ENCODE measurements at places on chromosomes 16 and 17.

GRCh38 chr17:28926786-28927185, 23.9 kb upstream of the DHRS13 start:
- DNase-seq = no peak

- no peak for DNase-seq
These were observed 21.4 kb downstream of the TNFRSF13B start for GRCh38 chr17:16950488-16950887.

DNA sequence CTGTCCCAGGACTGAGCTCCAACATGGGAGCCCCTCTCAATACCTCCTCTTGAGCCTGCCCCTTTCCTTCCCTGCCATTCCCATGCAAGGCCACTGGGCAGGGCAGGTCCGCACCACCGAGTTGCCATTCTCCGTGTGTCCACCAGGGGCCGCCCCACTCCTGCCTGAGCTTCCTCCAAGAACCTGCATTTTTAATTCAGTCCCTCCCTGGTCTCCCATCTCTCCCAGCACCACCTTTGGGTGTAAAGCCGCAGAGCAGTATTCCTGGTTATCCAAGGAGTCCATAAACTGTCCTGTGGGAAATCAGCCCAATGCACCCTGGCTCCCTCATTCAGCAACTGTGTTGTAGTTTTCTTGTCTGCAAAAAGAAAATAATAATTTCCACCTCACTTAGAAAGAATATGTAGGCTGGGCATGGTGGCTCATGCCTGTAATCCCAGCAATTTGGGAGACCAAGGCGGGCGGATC, 15.9 kb upstream of the ANKRD40CL start:
- peak; percentile 89 for DNase-seq

- DNase-seq = no peak
These were observed 16.2 kb upstream of the HNF1B start for GRCh38 chr17:37761059-37761458.

- no peak for DNase-seq
These were observed 231.2 kb downstream of the PRKCA start for GRCh38 chr17:66533572-66533971.

- DNase-seq = peak; percentile 95
These were observed 217.8 kb upstream of the GSE1 start for GRCh38 chr16:85395207-85395912.

DNA sequence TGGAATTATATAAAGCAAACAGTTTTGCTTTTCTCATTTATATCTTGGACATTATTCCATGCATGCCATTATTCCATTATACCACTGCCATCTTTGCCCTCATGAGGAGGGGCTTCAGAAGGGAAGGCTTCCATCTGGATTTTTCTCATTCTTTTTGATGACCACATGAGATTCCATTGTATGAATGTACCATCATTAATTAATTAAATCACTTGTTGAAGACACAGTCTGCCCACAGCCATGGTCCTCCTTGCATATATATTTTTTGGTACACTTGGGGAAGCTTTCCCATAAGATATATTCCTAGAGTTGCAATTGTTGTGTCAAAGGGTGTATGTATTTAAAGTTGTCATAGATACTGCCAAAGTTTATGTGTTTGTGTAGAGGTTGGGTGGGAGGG, 7.1 kb downstream of the ARL4D start:
- DNase-seq = no peak

DNA sequence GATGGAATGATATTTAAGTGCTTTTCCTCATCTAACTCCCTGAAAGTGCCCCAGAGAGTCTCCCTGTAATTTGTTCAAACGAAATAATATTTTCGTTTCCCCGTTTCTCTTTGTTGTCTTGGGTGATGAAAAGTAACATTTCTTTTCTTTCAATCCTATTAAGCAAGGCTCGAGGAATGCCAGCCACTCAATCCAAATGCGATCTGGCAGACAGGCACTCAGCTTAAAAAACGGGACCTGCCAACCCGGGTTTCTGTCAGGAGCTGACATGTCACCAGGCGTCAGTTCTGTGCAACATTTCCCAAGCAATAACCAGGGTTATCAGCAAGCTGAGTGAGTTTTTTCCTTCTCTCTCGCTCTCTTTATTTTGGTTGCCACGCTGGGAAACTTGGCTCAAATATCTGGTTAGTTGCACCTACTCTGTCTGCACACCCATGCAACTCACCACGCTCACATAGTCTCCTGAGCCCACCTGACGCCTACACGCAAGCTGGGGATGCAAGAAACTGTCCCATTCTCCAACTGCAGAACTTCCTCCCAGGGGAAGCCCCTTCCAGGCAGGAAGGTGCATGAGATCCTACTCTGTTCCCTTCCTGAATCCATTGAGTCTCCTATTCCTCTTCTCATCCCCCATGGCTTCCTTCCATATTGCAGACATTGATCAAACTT, 208.2 kb downstream of the C16orf78 start:
- DNase-seq = no peak

GRCh38 chr17:75240394-75241142, 20.8 kb downstream of the GGA3 start:
- DNase-seq = peak; percentile 59

- peak; percentile 41 for DNase-seq
These were observed 20.4 kb upstream of the MRPS23 start for GRCh38 chr17:57870283-57870635.

- DNase-seq = no peak
These were observed 49.0 kb upstream of the ENPP7 start for GRCh38 chr17:79681628-79682261.

- no peak for DNase-seq
These were observed 114.1 kb downstream of the C16orf78 start for GRCh38 chr16:49487746-49488145.

GRCh38 chr17:2844416-2844815, 48.2 kb downstream of the RAP1GAP2 start:
- peak; percentile 95 for DNase-seq

- DNase-seq = no peak
These were observed 77.5 kb downstream of the SYCE1L start for GRCh38 chr16:77276661-77277060.

DNA sequence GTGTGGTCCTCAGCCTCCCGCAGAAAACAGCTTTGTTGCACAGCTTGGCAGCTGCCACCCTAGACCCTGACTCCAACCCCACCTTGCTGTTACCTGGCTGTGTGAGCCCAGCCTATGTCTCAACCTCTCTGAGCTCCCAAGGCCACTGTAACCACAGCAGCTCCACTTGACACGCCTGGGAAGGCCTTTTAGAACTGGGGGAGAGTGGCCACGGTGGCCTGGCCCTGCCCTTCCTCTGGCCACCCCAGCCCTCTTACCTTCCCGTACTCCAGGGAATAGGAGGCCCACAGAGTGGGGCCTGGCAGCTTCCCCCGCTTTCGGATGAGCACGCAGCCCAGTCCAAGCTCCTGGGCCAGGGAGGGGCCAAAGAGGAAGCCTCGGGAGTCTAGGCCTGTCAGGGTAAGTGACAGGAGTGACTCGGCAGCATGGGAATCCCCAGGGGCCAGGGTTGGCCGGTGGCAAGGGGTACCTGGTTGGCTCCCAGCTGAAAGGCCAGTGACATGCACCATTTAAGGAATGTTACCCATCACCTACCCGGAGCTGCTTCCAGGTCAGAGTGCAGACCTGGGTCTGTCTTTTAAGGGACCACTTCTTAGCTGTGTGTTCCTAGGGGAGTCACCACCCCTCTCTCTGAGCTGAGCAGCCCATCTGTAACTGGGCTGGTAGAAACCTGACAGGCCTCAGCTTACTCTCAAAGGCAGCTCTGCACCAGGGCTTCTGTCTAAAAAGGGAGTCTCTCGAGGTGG, 1.4 kb downstream of the APRT start:
- peak; percentile 30 for DNase-seq

DNA sequence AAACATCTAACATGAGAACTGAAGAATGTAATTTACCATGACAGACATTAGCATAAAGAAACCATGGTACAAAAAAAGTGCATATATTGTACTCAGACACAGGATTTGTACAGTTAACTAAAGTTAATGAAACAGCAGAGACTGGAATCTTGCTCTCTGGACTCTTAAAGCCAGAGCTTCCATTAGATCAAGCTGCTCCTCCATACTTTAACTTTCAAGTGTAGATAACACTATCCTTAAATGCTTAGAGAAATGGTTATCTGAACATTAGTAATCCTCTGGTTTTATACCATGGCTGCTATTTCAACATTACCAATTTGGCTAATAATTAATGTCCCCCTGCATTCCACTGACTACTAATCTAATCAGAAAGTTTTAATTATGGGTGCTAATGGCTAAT, 3.1 kb downstream of the NUDT21 start:
- DNase-seq = no peak

DNA sequence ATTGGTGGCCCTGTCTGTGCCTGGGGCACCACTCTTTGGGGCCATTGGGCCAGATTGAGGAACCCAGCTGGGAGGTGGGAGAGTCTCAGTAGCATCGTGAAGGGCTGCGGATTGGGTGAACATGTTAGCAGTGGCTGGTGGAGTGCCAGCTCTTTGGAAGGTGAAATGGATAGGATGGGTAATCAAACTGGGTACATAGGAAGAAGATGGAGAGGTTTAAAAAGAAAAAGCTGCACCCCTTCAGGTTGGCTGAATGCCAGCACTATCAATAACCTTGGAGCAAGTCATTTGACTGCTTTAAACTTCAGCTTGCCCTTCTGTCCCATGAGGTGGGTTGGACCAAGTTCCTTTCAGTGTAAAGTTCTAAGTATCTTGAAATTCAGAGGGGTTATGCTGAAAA, 95.0 kb downstream of the RPTOR start:
- peak; percentile 47 for DNase-seq

- no peak for DNase-seq
These were observed 282.5 kb upstream of the FOXF1 start for GRCh38 chr16:86227801-86228200.

DNA sequence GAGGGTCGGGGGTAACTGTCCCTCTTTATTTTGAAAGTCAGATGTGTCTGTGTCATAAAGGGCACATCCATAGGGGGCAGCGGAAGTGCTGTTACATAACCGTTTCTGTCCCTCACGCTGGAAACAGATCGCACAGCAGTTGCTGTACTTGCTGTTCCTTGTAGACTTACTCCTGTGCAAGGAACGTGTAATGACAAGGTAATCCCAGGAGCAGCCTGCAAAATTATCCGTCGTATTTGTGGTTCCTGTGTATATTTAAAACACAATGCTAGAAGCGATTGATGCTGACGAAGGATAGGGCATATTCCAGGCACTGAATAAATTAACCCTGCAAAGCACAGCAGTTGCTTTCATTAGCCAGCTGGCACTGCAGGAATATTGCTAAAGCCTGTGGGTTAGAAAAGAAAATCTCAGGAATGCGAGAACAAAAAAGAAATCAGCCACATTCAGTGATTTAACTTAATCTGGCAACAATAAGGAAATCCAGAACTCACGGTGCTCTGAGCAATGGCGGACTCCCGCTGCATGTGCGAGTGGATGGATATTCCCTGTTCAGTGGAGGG, 76.2 kb downstream of the SPECC1 start:
- DNase-seq = no peak

- DNase-seq = peak; percentile 84
These were observed 84.1 kb upstream of the TOB1 start for GRCh38 chr17:50949989-50950877.

- no peak for DNase-seq
These were observed 32.2 kb downstream of the TRIM37 start for GRCh38 chr17:59074494-59074893.

GRCh38 chr17:77445760-77446532, 305.2 kb downstream of the SEC14L1 start:
- DNase-seq = no peak

DNA sequence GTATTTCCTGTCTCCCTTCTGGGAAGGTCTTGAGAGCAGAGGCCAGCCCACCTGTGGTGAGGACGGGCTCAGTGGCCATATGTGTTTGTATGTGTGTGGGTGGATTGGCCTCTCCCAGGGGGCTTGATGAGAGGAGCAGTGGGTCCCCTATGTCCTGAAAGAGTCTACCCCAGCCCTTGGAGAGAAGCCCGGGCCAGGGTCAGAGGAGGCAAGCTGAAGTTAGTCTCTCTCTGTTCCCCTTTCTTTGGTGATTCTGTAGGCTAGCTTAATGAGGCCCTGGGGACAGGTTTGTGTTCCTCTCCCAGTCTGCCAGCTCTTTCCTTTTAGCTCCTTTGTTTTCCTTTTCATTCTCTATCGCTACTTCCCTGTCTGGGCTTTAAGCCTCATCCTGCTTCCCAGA, 23.8 kb upstream of the NFATC3 start:
- no peak for DNase-seq

GRCh38 chr16:11716336-11716735, 26.3 kb downstream of the TXNDC11 start:
- no peak for DNase-seq

- DNase-seq = no peak
These were observed 304.7 kb downstream of the XYLT1 start for GRCh38 chr16:17166095-17166494.

GRCh38 chr17:7408252-7408727, 645 bp downstream of the NLGN2 start:
- no peak for DNase-seq

DNA sequence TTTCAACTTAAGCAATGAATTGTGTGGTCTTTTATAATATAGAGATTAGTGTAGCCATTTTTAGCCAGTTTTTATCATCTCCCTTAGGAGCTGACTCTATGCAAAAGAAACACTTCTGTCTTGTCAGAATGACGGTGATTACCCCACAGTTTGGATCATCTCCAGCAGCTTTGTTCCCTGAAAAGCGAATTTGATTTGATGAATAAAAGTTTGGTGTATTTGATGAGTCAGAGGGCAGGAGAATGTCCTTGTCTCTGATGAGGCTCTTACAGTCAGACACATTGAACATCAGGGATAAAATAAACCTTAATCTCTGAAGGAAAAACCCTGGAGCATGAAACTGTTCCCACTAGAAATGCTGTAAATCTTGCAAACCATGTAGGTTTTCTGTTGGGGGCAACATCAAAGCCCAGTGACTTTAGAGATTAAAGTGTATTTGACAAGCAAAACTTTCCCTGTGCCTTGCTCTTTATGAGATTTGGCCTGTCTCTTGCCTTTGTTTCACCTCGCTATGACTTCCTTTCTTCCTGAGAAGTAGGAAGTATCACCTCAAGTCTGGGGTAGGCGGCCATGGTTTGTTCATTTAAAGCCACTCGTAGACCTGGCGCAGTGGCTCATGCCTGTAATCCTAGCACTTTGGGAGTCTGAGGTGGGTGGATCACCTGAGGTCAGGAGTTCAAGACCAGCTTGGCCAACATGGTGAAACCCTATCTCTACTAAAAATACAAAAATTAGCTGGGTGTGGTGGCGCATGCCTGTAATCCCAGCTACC, 209.3 kb downstream of the FTO start:
- peak; percentile 35 for DNase-seq

- no peak for DNase-seq
These were observed 33.2 kb upstream of the KCNJ2 start for GRCh38 chr17:70136131-70136530.

DNA sequence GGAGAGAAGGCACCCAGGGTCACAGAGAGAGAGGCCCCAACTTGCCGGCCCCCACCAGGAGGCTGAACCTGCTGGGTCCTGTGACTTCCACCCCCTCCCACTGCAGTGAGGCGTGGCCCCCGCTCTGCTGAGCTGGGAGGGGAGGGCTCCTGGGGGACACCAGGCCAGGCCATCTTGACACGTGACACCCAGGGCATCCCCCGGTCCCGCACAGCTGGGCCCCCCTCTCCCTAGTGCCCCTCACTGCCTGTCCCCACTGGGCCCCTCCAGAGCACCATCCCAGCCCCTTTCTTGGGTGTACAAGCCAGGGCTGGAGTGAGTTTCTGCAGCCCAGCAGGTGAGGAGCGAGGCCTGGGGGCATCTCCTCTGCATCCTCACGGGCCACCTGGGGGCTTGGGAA, 12.4 kb downstream of the UBALD1 start:
- DNase-seq = no peak
